ENCODE measurements at places on chromosomes 4 and X.

DNA sequence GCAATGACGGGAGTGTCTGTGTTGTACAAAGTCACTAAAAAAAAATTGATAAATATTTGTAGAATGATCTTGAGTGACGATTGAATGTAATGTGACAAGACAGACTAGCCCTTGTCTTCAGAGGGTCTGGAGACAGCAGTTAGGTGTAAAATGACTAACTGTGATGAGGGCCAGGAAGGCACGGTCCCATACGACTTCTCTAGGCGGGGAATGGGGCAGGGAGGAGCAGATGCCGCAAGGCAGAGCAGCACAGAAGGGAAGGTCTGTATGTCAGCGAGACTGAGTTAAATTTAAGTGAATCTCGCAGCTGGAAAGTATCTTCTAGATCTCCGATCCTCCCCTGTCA lies 405 bp downstream of the CENPE start:
- no peak for DNase-seq

- DNase-seq: no peak
Measured at GRCh38 chrX:819684-820083, 189.1 kb downstream of the SHOX start.

DNA sequence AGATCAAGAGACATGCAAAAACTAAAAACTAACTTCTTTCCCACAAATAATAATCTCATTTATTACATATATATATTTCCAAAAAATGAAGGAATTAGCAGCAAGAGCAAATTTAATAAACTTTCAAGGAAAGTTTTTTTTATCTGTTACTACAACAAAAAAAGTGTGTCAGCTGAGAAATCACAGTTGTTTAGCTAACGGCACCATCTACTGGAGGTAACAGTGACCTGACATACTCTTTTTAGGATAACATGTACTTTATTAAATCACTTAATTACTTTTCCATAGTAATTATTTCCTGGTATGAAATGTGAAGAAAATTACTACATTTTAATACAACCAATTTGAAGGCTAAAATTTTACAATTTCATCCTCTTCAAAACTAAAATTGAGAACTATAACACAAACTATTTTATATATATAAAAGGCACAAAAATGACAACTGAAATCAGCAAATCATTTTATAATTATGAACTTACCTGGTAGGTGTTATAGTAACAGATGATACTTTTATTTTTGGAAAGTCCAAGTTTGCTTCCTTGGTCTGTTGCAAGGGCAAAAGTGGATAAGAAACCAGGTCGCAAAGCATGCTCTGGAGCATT lies 9.1 kb downstream of the LAMTOR3 start:
- no peak for DNase-seq

GRCh38 chr4:137531986-137532868 lies at the start of gene PCDH18:
TSS of gene PCDH18 (minus strand) at chr4:137532494. CDS start at chr4:137532088, 406 bp downstream.
- DNase-seq: peak; percentile 89

DNA sequence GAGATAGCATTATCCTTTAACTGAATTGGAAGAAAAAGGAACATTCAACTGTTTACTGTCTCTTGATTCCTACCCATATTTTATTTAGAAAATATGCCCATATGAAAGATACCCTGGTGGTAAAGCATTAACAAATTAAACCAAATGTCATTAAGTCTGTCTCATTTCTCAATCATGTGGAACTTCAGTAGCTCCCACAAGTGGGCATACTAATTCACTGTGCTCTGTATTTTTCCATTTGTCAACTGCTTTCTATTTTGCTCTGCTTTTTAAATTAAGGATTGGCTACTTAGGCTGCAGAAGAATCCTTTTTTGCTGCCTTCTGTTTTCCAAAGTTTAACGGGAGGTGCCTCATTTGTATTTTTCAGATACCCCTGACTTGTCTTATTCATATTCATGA lies 77.2 kb downstream of the DDIT4L start:
- DNase-seq: no peak

GRCh38 chrX:129590596-129590995 lies 50.5 kb downstream of the OCRL start:
- no peak for DNase-seq

DNA sequence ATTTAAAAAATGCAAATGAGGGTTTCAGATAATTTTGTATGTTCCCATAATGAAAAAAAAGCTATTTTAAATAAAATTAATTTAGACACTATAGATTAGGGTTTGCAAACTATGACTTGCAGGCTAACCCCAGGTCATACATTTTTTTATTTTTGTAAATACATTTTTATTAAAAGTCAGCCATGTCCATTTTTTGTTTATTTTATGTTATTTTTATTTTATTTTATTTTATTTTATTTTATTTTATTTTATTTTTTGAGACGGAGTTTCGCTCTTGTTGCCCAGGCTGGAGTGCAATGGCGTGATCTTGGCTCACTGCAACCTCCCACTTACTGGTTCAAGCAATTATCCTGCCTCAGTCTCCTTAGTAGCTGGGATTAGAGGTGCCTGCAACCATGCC lies 460.6 kb downstream of the IL15 start:
- no peak for DNase-seq

DNA sequence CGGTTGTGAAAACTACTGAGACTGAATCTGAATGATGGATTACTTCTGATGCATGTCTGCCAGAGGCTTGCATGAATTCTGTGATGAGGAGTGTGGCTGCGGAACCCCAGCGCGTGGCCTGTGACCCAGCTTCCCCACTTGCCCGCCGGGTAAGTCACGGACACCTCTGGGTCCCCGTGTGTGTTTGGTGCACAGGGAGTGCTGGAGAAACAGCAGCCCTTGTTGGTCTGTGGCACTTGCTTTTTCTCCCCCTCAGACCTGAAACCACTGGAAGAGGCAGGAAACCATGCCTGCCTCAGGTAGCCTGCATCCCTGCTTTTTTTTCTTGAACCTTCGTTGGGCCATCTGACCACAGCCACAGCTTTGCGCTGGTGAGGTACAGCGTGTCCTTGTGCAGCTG lies 51.9 kb upstream of the TADA2B start:
- no peak for DNase-seq

DNA sequence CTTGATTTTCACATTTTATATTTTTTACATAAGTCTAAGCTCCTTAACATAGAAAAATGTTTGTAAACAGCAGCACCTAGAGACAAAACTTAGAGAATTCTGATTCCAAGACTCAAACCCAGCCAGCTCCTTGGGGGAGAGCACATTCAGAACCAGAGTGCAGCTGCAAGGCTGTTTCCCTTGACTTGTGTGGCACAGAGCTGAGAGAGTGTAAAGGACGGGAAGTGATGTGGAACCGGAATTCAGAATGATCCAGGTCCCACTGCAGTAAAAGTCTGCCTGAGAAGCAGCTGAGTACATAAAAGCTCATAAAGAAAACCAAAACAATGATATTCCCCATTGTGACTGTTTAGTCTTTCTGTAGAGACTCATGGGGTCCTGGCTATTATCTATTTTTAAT lies 713.8 kb downstream of the RAB28 start:
- DNase-seq: no peak

DNA sequence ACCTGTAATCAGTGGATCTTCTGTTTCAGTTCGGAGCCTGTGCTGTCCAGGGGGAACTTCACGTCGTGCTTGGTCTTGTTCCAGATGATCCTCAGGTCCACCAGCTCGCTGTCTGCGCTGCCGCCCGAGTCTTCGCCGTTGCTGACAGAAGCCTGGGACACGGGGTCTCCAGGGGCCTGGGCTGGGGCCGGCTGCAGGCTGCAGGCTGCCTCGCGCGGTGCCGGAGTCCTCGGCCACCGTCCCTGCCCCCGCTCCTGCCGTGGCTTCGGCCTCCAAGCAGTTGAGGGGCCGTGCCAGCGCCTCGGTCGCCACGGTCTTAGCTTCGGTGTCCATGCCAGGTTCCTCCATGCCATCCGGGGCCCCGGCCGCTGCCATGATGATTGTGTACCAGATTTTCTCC lies 37.3 kb upstream of the CCNI start:
- no peak for DNase-seq

GRCh38 chr4:173245952-173246351 lies 77.3 kb downstream of the GALNT7 start:
- no peak for DNase-seq

DNA sequence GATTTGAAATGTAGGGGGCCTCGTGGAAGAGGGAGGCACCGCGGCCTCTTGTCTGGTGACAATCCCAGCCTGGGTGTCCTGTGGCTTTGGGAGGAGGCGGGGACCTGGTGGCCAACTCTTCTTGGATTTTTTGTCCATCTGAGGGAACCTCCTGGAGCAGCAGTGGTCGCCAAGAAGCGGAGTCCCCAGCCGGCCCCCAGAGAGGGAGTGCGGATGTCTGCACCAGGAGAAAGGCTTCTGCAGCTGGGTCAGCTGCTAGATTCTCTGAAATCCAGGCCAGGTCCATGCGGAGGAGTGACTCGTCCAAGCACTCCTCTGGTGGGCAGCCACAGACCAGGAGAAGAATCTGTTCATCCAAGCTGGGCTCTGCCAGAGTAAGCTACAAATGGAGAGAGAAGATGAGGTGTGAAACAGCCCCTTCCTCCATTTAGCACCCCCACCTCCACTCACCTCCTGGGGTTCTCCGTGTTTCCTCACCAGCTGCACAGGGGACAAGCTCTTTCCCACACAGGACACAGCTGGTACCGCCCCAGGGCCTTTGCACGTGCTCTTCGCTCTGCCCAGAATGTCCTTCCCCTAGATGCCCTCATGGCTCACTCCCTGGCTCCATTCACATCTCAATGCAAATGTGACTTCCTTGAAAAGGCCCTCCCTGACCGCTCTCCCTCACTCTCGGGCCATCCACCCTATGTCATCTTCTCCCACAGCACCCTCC lies 27.6 kb downstream of the C4orf50 start:
- DNase-seq: no peak

GRCh38 chr4:14985843-14986242 lies 16.4 kb upstream of the CPEB2 start:
- DNase-seq: no peak

DNA sequence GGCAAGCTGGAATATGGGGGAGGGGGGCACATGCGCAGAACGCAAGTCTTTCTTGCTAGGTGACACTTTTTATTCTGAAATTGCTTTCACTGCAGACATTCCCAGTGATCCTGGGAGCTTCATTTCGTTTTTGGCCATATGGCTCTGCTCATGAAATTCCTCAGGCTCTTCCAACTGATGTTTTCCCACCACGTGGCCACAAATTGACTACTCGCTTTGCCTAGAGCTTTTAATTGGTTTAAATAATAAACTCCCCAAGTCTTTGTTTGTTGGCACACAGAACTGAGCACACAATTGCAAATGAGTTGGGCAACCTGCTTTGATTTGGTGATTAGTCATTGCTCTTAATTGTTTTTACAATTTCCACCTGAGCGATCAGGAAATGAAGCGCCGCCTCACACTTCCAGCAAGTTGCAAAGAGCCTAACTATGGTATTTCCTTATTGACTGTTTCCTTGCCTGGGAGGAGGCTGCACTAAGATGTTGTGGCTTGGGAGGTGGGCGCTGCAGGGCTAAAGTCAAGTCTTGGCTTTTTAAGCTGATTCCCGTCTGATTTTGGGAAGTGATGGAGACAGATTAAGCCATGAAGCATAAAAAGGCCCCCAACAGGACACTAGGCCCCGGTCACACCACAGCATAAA lies 282.5 kb downstream of the ZIC3 start:
- no peak for DNase-seq

GRCh38 chr4:867526-868250 lies 41.8 kb upstream of the CPLX1 start:
- no peak for DNase-seq

GRCh38 chrX:85922821-85923220 lies 124.5 kb downstream of the CHM start:
- no peak for DNase-seq

GRCh38 chr4:11549525-11549924 lies 120.8 kb upstream of the HS3ST1 start:
- DNase-seq: no peak

DNA sequence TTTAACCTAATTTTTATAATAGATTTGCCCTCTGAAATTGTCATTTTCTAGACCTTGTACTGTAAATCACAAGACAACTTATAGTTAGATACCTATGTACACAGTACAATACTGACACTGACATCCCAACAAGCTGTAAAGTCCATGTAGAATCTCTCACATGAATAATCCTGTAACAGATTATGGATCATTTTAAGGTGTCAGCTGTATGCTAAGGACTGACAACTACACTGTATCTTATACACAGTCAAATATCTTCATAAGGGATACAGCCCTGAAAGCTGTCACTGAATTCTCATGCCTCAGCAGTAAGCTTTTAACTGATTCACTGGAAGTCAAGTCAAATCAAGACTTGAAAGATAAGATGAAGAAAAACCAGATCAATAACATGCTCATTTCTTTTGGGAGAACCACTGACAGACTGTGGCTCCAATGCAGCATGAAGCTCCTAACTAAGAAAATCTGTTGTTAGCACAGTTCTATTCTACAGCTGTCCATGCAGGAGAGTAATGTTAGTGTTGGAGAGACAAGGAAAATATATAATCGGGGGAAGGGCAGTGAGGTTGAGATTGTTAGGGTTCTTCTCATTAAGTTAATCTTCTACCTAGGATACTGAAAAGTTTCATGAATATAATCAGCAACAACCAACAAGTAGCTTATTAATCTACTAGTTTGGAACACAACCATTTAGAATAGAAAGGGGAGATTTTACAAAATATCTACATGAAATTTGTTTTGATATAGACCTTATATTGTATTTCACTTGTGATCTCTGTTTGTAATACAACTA lies 612.0 kb downstream of the PCDH18 start:
- no peak for DNase-seq

GRCh38 chr4:75834772-75835154 lies 67.5 kb downstream of the PPEF2 start:
- DNase-seq: no peak

- DNase-seq: no peak
Measured at GRCh38 chr4:185040523-185040922, 22.2 kb downstream of the HELT start.

DNA sequence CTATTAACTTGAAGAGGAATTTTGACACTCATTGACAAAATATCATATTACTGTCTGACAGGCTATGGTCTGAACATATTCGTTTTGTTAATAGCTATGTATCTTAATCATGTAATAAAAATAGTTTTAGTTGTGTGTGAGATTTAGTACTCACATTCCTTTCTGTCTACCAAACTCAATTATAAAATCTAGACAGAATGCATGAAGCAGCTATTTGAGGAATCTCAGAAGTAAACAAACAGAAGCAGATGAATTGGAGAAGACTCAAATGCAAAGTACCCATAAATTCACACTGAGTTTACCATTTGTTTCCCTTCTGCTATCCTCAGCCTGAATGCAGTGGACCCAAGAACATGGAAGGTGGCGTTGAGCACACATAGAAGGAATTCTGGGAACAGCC lies 841.6 kb upstream of the AADAT start:
- DNase-seq: no peak

GRCh38 chrX:148507418-148507817 lies 7.0 kb downstream of the AFF2 start:
- DNase-seq: no peak

DNA sequence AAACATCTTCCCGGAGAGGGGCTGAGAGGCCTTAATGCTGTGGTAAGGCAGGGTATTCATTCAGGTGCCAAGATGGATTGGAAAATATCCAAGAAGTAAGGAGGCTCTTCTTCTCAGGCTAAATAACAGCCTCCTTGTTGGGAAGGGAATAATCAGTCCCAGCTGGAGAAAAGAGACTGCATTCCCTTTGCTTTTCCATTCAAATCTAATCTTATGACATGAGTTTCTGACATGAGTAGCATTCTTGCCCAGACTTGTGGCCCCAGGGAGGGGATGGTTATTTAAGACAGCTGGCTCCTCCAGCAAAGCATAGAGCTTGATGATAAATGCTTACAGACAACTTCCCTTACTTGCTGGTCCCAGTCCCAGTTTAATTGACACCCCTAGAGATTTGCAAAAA lies 98.3 kb downstream of the DCLK2 start:
- no peak for DNase-seq

- no peak for DNase-seq
Measured at GRCh38 chrX:51024106-51024696, 113.7 kb downstream of the BMP15 start.

All from amniotic stem cell (primary cell).